ENCODE measurements at places on chromosomes 3 and 15.

DNA sequence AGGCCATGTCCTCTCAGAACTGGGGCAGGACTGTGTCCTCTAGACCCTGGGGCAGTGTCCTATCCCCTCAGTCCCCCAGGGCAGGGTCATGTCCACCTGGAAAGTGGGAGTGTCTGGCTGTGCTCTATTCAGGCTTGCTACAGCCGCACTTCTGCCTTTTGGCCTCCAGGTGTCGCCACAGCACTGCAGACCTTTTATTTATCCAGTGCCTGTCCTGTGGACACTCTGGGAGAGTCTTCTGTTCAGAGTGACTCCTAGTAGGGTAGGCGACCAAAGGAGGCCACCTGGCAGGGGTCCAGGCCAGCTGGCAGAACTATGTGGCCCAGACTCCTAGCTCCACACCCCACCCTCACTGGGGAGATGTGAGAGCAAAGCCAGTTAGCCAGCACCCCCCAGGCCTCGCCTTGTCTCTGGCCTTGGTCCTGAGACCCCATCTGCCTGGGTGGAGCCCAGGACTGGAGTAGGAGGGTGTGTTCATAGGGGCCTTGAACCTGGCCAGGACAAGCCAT, 3.9 kb downstream of the TMIE start:
- peak; percentile 63 for DNase-seq

GRCh38 chr3:55480911-55481743, 6.0 kb downstream of the WNT5A start:
- DNase-seq: no peak

GRCh38 chr3:190566043-190566933, 52.4 kb downstream of the IL1RAP start:
- DNase-seq: no peak

DNA sequence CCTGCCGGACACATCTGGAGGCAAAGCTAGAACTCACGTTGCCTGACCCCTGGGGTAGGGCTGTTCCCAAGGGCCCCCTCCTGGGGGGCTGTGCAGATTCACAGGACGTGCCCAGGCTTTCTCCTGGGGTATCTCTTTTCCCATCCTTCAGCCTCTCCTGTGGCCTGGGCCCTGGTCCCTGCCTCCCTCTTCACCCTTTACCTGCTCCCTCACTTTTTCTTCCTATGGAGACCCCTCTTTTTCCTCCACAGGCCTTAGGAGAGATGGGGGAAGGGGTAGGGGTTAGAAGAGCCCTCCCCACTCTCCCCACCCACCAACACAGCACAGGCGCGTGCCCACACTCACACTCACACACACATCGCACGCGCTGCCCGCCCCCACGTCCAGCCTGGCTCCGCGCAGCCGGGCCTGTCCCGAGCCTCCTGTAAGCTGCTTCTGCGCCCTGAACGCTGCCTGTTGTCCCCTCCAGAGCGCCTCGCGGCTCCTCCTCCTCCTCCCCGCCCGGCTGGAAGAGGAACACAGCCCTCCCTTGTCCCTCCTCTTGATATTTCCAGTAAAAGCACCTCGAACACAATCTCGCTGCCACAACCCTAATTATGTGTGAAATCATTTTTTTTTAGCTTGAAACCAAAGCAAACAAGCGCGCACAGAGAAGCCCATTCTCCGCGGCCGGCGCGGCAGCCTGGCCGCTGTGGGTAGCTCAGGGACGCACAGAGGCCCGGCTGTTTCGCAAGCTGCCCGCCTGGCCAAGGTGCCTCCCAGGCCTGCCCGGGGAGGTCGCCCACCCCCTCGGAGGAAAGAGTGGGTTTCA, 33.9 kb upstream of the ACAN start:
- DNase-seq: no peak

DNA sequence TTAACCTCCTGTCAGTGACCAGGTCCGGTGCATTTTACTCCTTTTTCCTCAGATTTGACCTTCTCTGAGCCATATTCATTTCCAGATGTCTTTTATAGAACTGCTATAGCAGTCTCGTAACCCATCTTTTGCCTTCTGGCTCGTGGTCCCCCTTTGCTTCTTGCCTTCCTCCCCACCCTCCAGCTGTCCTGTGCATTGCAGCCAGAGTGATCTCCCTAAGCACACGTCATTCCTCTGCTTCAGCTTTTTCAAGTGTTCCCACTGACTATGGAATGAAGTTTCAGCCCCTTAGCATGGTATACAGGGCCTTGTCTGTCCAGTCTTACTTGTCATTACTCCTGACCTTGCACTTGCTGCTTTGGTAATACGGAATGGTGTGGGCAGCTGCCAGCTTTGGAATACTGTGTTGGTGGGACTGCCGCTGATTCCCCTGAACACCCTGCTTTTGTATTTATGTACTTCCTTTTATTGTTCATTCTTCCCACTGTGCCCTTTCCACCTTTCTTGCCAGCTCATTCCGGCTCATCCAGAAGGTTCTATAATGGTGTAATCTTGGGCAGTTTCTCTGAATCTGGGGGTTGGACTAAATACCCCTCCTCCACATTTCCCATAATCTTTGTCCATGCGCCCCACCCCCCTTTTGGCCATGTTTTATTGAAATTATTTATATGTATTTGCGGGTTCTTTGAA, 38.9 kb downstream of the SLC25A26 start:
- no peak for DNase-seq

- peak; percentile 27 for DNase-seq
These were observed 9.2 kb upstream of the PGPEP1L start for GRCh38 chr15:99016680-99017321.

- DNase-seq: no peak
These were observed 519.8 kb upstream of the GBE1 start for GRCh38 chr3:82281205-82281604.

DNA sequence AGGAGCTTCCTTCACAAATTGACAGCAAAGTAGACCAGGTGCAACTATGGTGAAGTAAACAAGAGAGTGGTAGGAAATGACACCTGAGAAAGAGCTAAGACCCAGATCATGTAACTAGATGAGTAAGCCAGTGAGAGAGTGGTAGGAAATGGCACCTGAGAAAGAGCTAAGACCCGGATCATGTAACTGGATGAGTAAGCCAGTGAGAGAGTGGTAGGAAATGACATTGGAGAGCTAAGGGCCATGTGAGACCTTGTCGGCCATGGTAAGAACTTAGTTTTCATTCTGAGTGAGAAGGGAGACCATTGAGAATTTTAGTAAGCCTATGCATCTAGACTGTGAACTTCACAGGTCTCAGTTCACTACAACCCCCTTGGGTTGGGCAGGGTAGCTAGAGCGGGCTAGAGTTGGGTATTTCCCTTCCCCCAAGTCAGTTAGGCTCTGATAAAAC, 5.4 kb upstream of the SENP7 start:
- no peak for DNase-seq

DNA sequence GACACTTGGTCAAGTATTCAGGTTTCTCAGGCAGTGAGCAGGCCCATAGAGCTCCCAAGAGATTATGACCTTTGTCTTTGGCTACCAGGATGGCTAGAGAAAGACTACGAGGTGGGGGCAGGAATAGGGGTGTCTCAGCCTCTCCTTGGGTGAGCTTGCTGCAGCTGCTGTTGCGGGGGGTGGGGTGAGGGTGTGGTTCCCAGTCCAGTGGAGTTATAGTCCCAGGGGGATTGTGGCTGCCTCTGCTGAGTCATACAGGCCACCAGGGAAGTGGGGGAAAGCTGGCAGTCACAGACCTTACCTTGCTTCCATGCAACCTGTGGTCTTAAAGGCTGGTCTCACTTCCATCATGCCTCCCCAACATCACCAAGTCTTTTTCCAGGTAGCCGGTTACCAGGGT, 31.7 kb downstream of the ATP2C1 start:
- DNase-seq: no peak

- DNase-seq: no peak
These were observed 182.2 kb downstream of the ABHD5 start for GRCh38 chr3:43872901-43873300.

DNA sequence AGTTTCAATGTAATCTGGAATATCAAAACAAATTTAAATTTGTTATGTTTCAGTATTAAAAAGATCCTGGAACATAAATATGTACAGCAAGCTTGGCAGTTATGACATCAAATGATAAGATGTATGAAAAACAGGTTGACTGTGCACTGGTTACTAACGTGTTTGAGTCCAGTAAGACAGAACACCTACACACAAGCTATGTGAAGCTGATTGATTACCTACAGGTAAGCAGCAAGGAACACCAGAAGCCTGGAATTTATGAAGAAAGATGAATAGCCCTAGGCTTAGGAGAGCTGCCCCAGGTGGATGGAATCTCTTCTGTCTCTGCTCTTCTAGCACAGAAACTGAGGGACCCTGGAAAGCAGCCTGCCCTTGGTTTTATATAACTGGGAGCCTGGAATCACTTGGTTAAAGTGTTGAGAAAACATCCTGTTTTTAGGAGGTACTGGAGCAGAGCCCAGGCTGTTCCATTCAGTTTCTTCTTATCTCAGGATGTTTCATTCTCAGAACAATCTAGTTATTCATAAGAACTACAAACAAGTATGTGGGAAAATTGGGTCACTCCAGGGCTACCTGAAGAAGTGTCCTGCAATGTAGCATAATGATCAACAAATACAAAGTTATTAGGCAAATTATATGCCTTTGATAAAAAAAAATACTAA, 36.3 kb downstream of the SLITRK3 start:
- DNase-seq: no peak

DNA sequence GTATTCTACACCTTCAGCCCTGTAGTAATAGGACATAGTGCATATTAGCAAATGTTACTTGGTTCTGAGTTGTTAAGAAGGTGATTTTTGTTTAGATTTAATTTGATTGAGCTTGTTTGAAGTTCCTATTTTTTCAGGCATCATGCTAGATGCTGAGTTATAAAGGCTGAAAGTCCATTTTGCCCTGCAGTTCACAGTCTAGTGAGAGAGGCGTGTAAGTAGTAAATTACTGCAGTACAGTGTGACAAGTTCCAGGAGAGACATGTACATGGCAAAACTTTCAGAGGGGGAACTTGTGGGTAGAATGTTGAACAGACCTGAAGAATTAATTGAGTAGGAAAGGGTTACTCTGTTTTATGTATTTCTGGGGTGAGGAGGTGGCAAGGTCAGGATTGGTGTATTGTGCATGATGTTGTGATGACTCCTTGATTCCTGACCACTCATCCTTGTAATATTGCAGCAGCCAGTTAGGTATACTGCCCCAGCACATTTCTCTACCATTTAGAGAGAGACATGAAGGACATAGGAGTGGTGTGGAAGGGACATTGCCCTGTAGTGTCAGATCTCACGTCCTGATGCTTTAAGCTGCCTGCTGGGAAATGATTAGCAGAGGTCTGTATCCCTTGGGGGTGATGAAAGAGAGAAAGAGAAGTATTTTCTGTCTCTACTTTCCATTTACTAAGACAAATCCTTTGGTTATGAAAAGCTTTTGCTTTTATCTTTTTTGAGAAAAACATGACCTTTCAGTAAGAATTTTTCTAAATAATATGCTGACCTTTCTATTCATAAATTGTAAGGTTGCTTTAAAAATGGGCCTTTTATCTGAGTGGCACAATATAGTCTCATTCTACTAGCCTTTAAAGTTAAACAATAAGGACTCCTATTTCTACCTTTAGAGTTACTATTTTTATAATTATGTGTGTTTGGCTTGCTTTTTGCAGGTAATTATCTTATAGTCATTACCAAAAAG, 16.9 kb downstream of the SACM1L start:
- no peak for DNase-seq

GRCh38 chr3:98574132-98574531, 19.3 kb downstream of the CPOX start:
- no peak for DNase-seq

- no peak for DNase-seq
These were observed 173.6 kb downstream of the ZBTB20 start for GRCh38 chr3:114973536-114973935.

GRCh38 chr3:50525987-50526386, 22.6 kb upstream of the CACNA2D2 start:
- no peak for DNase-seq

DNA sequence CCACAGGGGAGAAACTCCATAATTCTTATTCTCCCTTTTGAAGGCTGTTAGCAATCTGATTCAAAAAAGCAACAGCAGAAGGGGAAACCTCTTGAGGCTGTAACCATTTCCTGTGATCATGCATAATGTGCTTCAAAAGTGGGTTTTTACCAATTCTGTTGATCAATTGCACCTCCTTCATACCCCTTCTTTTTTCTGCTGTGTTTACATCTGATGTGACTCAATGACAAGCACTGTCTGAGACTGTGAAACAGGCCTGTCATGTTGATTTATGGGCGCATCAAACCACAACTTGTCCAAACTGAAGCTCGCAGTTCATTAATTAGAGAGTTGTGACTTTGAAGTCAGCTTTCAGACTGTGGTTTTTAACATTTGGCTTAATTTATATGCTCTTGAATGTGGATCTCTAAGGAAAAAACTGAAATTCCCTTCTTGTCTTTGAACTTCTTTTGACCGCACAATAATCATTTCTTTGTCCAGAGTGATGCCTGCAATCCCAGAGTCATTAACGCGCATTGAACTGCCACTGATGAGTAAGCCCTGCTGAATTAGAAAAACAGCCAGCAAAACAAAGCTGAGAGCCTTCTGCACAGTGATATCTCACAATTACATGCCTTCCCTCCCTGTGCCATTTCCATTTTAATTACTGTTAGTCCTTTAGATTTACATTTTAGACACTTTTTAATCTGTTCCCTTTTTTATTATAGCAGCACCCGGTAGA, 532.8 kb downstream of the FOXP1 start:
- no peak for DNase-seq

- no peak for DNase-seq
These were observed 3.9 kb upstream of the HHLA2 start for GRCh38 chr3:108292450-108292849.

GRCh38 chr15:85646538-85647091, 148.1 kb downstream of the KLHL25 start:
- no peak for DNase-seq

GRCh38 chr3:124318014-124318413, 326.1 kb upstream of the ROPN1 start:
- no peak for DNase-seq

DNA sequence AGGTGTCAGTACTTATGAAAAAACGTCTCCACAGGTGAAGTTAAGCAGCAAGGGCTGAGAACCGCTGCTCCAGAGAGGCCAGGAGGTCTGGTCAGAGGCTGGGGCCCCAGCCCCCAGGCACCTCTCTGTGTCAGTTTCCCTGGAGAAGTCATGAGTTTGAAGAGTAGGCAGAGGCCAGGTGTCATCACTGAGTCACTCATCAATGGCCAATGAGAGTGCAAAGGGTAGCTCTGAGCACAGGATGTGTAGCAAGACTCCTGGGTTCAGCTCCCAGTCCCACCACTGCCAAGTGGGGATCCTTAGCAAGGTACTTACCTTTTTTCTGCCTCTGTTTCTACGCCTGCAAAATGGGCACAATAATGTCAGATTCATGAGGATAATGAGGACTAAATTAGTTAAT, 47.9 kb downstream of the CORO2B start:
- DNase-seq: no peak

DNA sequence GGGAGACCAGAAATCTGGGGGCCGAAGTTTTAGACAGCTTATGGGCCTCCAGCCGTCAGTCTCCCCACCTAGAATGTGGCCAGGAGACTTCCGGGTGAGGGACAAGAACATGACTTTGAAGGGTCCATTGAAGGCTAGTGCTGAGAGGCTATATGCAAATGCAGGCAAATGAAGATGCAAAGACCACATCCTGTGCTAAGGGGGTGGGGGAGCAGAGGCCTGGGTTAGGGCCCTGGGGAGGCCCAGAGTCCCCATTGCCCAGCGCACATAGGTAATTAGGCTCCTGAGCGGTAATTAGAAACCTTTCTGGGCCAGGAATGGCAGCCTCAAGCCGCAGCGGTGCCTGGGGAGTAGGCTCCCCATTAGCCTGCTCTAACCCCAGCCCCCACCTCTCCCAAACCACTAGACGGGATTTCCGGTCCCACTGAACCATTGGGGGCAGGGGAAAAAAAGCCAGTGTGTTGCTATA, 6.8 kb downstream of the CSK start:
- no peak for DNase-seq

Data from SK-N-DZ (cell line).